Suprapubic skin (tissue), 4 donors: ENCODE measurements at places on chromosomes 11 and 22. TPM values are rescaled to one million over a fixed set of nuclear protein-coding genes. Genes with fewer than 3 reads are reported as not detected.

Gene SEC14L6
- total RNA-seq: 105 TPM

GRCh38 chr22:40726514-40726913 is 47.2 kb downstream of the MCHR1 start:
- no peak for DNase-seq

DNA sequence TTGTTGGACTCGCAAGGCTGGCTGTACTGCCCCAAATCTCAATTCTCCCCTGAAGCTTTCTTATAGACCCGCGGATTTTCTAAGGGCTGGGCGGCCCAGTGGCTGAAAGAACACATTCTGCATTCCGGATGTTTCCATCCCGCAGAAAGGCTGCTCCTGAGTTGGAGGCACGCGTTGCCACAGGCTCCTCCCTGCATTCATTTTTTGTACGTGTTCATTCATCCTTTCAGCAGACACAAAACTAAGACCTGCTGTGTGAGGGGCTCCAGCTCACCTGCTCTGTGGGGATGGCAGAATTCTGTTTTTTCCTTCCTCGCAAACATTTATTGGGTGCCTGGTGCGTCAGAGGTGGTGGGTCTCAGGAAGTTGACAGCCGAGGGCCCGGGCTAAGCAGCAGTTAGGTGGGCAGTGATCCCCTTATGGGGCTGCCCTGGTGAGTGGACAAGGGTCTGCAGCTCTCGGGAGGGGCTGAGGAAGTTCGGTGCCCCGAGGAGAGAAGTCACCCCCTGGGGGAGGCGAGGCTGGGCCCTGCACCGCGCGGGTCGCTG is 23.7 kb downstream of the SHANK3 start:
- DNase-seq: no peak

DNA sequence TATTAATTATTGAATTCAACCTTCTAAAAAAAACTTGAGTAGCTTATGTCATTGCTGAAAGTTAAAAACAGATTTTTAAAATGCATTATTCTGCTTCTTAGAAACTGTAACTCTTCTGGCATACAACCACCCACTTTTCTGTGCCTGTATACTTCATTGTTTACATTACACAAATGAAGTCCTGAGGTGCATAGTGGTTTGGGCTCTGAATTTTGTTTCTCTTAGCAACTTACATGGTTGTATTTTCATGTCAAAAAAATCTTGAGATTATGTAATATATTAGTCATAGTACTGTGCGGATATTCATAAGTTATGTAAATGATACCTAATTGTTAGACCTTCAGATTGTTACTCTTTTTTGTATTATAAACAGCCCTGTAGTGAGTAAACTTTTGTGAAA is 12.2 kb downstream of the SC5D start:
- DNase-seq: no peak

- DNase-seq: no peak
Measured at GRCh38 chr11:124761301-124762104, 587 bp downstream of the ESAM start.
